CD4-positive, alpha-beta T cell treated with Interleukin-6 for 4 hours (primary cell): ENCODE measurements at places on chromosomes 16 and 17.

- DNase-seq: no peak
These were observed 44.7 kb downstream of the ZFPM1 start for GRCh38 chr16:88497561-88498462.

DNA sequence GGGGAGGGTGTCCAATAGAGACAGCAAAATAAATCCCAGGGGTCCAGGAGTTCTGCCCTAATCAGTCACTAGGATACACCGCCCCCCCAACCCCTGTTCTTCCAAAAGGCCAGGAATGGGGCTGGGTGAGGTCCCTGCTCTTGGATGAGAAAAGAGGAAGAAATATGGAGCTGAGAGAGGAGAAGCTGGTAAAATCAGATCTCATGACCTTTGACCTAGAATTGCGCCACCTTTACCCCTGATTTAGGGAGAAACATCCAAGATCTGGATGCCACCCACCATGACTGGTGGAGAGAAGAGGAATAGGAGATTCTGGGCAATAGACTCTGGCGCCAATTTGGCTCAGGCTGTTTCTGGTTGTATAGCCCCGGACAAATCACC, 707 bp upstream of the CACNB1 start:
- DNase-seq: no peak

DNA sequence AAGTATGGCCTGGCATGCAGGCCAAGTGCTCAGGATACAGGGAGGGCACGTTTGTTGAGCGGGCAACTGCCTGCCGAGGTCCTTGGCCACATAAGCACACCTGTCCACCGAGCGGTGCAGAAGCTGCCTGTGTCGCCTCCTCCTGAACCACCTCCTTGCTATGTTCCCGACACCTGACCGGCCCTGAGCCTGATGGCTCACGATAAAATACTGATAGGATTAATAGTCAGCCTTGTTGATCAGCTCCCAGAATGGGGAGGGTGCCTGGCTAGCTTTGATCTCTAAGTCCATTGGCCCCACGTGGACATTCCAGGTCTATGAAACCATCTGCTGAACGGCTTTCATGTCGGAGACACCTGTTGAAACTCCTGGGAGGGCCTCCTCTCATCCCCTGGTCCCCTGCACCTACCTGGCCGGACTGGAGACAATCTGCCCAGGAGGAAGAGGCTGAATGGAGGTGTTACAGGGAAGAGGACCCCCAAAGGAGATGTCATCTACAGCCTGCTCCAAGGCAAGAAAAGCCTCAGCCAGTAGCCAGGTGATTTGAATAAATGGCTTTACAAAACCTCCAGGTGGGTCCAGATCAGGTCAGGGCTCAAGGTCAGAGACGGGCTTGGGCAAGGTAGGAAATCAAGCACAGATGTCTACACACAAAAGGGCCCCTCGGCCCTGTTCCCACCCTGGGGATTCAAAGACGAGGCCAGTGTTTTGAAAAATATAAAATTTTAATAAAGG, 33.4 kb downstream of the AXIN2 start:
- DNase-seq: no peak

- DNase-seq: no peak
These were observed 2.9 kb downstream of the KRT28 start for GRCh38 chr17:40796846-40797245.

GRCh38 chr17:38742411-38743308, 5.5 kb downstream of the PCGF2 start:
- DNase-seq: no peak

DNA sequence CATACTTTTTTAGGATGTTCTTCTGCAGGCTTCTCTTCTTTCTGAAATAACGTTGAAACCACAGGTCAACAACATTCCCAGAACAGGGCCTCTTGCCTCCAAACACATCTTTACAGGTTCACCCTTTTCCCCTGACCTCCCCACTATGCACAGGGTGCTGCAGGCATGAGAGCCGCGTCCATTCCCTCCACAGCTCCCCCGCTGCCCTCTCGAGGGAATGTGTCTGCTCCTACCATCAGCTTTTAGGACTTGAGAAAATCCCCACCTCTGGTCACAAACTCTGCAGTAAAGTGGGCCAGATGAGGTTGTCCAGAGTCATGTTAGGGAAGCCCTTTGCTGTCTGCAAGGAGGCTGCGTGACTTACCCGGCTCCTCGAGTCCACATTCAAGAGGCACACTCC, 30.5 kb downstream of the DUSP14 start:
- no peak for DNase-seq

- DNase-seq: no peak
These were observed 25.8 kb downstream of the SAP30BP start for GRCh38 chr17:75692976-75693375.

DNA sequence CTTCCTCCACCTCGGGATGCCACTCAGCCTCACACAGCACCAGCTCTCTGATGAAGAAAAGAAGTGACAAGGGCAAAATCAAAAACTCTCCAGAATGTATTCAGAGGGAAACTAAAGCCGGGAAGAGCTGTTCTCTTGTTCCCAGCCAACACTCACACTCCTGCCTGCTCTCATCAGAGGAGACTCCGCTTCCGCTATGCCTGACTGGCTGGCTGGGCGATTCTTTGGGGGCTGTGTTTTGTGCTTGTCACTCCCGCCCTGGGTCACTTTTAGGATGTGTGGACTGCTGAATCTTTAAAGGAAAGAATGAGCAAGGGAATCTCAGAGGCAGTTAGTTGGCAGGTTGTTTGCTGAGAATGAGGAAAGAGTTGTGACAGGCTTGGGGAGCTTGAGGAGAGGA, 54.6 kb upstream of the TBX2 start:
- DNase-seq: no peak

DNA sequence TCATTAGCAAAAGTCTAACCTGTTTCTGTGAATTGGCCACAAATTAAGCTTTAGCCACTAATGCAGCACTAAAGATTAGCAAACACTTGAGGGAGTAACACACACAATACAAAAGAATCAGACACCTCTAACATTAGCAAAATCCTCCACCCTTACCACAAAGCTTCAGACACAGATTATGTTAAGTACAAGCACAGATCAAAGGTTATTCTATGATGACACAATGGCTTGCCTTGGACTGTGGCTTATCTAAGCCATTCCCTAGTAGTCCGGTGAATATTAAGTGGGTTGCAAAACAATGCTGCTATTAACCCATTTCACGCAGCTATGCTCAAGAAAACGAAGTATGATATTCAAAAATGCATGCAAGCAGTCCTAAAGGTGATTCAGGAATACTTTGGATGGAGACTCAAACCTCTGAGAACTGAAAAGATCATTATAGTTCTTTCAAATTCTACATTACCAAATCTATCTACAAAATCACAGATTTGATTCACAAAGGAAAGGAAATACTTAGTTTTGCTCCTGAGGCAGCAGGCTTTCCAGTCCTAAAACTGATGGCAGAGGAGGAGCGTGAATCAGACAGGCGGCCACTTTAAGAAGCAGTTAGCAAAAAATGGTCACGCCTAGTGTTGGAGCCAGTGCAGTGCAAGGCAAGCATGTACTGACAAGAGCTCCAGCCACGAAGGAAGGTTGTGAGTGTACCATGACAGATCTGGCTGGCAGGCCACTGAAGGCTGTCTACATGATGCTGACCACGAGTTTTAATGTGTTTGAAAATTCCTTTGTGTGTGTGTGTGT, 67.2 kb downstream of the PARN start:
- no peak for DNase-seq

DNA sequence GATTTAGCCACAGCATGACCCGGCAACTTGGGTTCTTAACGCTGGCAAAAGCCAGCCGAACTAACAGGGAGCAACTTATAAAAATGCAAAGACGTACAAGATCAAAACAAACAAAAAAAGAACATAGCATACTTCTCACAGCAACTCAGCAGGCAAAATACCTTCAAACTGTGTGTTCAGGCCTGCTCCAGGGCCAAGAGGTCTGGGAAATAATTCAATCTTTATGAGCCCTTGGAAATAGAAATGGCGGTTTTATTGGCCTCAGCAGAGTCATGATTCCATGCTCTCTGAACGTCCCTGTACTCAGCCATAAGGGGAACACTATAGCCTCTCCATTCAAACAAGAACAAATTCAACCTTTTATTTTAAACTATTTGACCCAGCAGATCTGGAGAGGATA, 101.3 kb upstream of the C17orf78 start:
- no peak for DNase-seq

DNA sequence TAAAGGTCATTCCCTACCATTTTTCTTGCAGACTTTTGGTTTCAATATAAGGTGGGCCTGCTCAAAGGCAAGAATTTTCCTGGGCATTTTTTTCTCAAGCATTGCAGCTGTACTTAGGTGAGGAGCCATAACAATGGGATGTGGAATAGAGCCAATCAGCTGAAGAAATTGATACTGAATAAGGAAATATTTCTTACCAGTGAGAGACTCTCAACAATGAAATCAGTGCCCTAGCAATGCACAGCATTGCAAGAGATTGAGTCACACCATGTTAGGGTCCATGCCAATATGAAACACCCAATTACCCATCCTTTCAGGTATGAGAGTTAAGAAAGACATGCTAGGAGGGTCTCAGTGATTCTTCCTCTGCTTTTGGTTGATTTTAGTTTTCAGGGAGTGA, 237.6 kb downstream of the SOX9 start:
- no peak for DNase-seq

GRCh38 chr17:8924595-8924994, 40.9 kb downstream of the PIK3R5 start:
- DNase-seq: no peak

DNA sequence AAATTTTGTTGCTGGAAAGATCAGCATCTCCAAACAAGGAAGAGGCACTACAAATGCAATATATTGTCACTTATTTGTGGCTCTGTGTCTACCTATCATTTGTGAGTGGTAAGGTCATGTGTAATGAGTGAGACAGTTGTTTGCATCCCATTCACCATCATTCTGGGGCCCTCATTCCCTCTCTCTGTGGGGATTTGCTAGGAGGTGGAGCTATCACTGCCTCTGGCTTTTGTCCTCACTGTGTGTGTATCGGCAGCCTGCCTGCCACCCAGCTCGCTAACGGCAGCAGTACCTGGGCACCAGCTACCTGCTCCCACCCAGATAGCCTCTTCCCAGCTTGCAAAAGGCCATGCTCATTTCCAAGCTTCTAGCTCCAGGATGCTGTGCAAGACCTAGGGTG, 379.2 kb upstream of the ZFHX3 start:
- no peak for DNase-seq

DNA sequence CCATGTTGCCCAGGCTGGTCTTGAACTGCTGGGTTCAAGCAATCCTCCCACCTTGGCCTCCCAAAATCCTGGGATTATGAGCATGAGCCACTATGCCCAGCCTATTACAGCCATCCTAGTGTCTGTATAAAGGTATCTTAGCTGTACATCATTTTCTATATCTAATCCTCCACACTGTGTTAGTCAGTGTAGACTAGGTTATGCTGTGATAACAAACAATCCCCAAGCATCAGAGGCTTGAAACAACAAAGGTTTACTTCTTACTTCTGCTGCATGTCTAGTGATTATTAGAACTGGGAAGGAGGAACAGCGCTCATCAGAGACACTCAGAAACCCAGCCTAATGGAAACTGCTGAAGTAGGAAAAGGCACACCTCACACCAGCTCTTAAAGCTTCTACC, 68.1 kb downstream of the ERCC4 start:
- DNase-seq: no peak

DNA sequence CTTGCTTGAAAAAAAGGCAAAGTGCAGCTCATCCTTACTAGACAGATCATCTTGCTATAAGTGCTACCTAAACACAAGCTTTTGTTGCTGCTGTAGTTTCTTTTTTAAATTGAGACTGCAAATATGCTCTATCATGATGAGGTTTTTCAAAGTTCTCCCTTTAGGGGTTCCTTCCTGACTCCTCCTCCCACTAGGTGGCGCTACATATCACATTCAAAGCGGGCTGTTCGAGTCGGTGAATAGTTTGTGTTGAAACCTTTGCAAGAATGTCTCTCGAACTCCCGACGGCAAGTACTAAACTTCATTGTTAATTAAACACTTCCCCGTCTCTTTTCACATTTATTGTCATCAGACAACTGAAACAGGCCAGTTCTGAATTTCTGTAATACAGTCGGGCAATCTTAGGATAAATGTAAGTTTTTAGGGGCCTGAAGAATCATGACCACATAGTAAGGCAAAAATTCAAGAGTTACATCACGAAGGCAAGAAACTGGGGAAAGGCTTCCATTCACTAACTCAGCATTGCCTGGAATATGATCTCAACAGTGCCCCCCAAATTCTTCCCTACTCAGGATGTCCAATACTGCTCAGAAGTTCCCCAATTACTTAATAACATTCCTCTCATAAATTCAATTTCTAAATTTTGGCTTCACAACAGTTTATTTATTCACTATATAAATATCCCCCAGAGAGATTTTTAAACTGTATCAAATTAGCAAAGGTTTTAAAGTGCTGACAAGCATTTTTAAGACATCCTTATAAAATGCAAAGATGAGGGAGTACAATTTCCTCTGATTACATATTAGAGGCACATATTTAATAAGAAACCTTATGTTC, 6.7 kb downstream of the HS3ST3A1 start:
- peak; percentile 80 for DNase-seq

GRCh38 chr16:85527767-85528297, 85.3 kb upstream of the GSE1 start:
- DNase-seq: no peak

- no peak for DNase-seq
These were observed 2.7 kb downstream of the MNT start for GRCh38 chr17:2398182-2398581.

GRCh38 chr16:15686287-15686686, 36.2 kb downstream of the NDE1 start:
- DNase-seq: no peak

DNA sequence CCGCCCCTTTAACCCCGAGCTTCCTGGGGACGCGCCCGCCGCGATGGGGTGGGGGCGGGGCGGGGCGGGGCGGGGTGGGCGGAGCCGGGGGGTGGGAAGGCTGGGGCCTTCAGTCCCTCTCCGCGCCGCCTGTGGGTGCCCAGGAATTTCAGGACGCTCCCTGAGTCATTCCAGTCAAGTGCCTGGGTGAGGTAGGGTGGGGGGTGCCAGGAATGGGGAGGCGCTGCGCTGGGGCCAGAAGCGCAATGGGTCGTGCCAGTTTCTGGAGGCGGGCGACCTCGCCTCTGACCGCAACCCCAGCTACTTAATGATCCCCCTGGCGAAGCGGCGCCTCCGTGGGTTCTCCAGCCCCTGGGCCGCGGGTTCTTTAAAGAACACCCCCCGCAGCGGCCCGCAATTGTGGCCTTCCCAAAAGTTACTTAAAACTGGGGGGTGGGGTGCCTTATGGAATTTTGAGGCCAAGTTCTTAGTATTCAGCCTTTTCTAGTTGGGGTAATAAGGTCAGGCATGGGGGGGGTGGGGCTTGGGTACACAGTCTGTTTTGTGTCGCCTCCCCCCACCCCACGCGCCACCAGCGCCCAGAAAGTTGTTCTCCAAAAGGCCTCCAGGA, 826 bp upstream of the GSE1 start:
- DNase-seq: peak; percentile 38

- DNase-seq: no peak
These were observed 1.8 kb upstream of the SLC16A3 start for GRCh38 chr17:82226809-82227628.

DNA sequence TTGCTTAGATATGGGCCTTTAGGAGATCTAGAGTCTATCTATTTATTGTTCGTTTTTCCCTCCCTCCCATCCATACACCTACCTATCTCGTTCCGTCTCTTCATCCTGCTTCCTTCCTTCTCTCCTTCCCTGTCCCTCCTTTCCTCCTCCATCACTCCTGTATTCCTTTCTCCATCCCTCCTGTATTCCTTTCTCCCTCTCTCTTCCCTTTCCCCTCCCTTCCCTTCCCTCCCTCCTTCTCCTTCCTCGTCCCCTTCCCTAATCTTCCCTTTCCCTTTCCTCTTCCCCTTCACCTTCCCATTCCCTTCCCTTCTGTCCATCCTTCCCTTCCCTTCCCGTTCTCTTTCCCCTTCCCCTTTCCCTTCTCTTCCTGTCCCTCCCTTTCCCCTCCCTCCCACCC, 10.6 kb downstream of the GP2 start:
- no peak for DNase-seq

- no peak for DNase-seq
These were observed 22.1 kb downstream of the MAP1LC3B start for GRCh38 chr16:87414251-87414680.
